ENCODE measurements at places on chromosomes 12 and 14. TPM values are rescaled to one million over a fixed set of nuclear protein-coding genes. Genes with fewer than 3 reads are reported as not detected.

OXA1L gene
- total RNA-seq, result 77.4 TPM

GRCh38 chr14:53316504-53316903, 163.4 kb upstream of the DDHD1 start:
- peak; percentile 20 for DNase-seq

DNA sequence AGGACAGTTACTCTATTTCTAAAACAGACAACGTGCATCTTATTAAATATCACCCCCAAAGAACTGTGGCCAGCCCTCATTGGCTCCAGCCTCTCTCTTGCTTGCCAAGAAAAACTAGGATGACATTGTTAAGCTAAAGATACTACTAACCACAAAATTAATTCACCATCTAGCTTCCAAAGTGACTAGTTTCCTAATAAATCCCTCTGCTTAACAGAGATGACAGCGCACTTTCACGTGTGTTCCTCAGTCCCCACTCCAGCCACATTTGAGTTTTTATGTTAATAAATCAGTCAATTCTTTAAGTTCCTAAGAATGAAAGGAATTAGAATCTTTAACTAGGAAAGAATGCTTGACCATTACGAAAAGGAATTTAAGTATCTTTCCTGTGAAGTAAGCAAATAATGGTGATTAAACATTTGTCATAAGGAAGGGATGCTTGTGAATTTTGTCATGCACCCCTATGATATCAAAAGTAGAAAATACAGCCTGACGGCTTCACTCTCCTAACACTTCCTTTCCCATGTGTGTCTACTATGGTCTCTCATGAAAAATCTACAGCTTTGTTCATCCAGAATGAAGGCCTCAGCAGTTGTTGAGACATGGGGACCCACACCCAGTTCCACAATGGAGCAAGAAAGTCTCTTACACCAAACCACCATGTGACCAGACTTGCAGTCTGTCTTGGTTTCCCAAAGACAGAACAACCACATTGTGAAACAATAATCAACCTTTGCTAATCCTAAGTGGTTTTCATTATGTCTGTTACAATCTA, 8.1 kb downstream of the CORO1C start:
- DNase-seq, result peak; percentile 92

GRCh38 chr12:12387501-12387900, 30.6 kb downstream of the BORCS5 start:
- peak; percentile 54 for DNase-seq

DNA sequence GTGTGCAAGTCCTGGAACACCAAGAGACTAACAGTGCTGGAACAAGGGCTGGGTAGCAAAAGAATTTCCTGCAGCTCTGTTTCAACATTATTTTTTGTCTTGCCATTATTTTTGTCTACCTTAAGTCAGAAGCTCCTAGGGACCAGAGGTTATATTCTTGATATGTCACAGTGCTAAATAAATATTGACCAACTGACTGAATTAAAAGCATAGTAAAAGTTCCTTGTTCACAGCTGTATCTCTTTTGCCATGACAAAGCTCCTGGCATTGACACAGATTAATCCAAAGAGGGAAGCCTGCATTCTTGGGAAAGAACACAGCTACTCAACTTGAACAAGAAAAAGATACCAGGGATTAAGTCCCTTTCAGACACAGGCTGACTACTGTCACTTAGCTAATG, 136.5 kb downstream of the SPTSSA start:
- no peak for DNase-seq

GRCh38 chr14:74979442-74980397, 23.0 kb upstream of the EIF2B2 start:
- DNase-seq, result peak; percentile 93

- DNase-seq, result no peak
These were observed 9.2 kb downstream of the KRT77 start for GRCh38 chr12:52694151-52694550.

- no peak for DNase-seq
These were observed 34.8 kb downstream of the CRACR2A start for GRCh38 chr12:3718100-3718499.

GZMB gene
- not detected for total RNA-seq

POTEM gene
- total RNA-seq, result not detected

FOXG1 gene
- 16.7 TPM for total RNA-seq

OVCH1 gene
- not detected for total RNA-seq

Measured in M059J (cell line).